ENCODE measurements at places on chromosomes 11 and 22.

DNA sequence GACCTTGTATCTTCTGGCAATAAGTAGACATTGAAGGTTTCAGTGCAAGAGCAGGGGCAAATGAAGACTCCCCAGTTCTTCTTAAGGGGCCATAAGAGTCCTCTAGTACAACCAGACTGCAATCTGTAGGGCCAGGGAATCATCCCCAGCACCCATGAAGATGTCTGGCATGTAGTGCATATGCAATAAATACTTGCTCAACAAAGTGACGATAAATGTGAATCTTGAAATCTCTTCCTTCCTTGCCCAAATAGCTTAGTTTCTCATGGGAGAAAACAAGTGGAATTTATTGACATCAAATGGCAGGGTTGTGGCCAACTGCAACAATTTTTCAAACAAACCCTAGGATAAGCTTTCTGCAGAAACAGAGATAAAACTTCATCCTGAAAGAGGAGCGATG lies 107.6 kb downstream of the ABTB2 start:
- no peak for DNase-seq

DNA sequence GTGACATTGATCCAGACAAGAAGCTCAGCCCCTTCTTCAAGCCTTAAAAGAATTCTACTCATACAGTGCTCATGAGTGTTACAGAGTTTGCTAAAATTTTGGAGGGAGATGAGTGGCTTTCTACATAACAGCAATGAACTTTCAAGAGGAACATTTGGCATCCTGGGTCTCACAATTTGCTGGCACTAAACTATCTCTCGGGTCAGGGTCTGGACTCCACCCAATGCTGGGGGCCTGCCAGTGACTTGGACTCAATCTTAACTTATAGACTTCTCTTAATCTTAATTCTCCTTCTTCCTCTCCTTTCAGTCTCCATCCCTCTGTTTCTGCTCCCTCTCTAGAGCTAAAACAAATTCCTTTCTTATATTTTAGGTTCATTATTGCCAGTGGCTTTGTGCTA lies 317.9 kb downstream of the TMEM135 start:
- no peak for DNase-seq

GRCh38 chr11:20002312-20003216 lies 157.7 kb downstream of the DBX1 start:
- DNase-seq = no peak

DNA sequence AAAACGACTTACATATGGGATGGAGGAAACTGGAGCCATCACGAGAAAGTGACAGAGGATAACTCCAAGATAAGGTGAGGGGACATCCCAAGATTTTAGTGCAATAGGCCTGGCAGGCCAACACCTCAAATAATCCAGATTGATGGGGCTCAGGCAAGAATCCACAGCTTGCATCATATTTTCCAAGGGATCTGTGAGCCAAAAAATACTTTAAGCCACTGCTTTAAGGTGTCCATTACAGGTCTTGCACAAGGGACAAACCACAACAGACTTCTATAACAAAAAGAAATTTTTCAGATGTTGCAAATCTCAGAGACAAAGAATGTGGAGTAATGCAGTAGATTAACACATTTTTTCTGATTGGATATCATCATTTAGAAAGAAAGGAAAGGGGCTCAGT lies 45.6 kb downstream of the DENND5A start:
- DNase-seq = no peak

DNA sequence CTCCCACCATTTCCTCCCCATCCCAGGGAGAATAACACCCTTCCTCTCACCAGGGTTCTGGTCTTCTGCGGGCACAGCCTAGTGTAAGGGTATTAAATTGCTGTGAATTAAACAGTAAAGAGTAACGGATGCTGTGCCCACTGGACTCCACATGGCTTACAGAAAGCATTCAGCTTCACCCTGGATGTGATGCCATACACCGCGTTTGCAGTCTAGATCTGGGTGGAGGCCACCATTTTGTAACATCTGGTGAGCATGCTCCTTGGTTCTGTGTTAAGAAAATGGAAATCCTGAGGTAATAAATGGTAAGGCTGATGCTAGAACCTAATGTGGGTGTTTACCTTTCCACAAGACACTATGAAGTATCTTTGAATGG lies 331.8 kb upstream of the B3GAT1 start:
- DNase-seq = no peak

GRCh38 chr11:88359541-88359940 lies 22.0 kb upstream of the CTSC start:
- no peak for DNase-seq

DNA sequence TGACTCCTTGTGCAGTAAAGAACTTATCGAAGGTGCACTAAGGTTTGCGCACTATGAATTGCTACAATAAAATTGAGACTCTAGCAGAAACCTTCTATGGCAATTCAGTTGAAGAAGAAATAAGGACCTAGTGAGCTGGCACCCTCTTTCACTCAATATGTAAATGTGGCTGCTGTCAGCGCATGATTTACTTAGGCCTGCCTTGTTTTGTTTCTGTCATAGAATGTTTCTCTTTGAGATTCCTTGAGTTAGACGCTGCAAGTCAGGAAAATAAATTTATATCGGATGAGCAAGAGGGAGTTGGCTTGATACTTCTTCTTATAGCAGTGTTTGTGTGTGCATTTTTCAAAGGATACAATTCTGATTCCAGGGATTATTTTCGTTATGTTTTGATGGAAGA lies 322.1 kb downstream of the BLID start:
- DNase-seq = no peak

DNA sequence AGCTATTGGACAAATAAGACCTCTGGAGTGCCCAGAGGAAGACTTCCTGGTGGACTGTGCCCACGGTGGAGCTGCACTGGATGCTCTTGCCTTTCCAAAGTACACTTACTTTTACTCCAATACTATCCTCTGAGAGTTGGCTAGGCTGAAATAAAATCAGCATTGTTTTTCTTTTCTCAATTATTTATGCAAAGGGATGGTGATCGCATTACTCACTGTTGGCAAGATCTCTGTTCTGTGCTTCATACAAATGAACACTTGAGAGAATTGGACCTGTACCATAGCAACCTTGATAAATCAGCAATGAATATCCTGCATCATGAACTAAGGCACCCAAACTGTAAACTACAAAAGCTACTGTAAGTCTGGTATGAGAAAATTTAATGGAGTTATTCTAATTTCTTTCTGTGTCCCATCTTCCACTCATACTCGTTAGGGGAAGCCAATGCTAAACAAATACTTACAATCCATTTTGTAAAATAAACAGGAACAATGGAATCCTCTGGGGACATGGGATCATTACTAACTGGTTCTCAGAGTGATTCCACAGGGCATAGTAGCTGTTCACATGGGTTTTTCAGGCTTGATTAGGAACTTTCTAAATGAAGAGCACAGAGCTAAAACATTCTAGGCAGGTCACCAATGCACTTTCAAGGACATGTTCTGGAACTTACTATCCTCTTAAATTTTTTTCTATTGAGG lies 26.3 kb downstream of the NLRP14 start:
- DNase-seq = no peak

GRCh38 chr22:21612858-21613257 lies 17.0 kb downstream of the YDJC start:
- DNase-seq = no peak

GRCh38 chr11:74473382-74474173 lies 6.2 kb upstream of the KCNE3 start:
- DNase-seq = no peak

GRCh38 chr22:40183029-40183581 lies 5.4 kb downstream of the TNRC6B start:
- no peak for DNase-seq

GRCh38 chr11:64186492-64187165 lies 658 bp downstream of the STIP1 start:
- DNase-seq = no peak

- DNase-seq = no peak
Observed at GRCh38 chr11:123241874-123242543, 47.0 kb upstream of the CLMP start.

- no peak for DNase-seq
Observed at GRCh38 chr11:86091086-86091485, 22.2 kb upstream of the PICALM start.

GRCh38 chr11:43517518-43517917 lies 158.8 kb downstream of the TTC17 start:
- DNase-seq = no peak

- DNase-seq = no peak
Observed at GRCh38 chr22:46568102-46568809, 30.8 kb upstream of the CELSR1 start.

DNA sequence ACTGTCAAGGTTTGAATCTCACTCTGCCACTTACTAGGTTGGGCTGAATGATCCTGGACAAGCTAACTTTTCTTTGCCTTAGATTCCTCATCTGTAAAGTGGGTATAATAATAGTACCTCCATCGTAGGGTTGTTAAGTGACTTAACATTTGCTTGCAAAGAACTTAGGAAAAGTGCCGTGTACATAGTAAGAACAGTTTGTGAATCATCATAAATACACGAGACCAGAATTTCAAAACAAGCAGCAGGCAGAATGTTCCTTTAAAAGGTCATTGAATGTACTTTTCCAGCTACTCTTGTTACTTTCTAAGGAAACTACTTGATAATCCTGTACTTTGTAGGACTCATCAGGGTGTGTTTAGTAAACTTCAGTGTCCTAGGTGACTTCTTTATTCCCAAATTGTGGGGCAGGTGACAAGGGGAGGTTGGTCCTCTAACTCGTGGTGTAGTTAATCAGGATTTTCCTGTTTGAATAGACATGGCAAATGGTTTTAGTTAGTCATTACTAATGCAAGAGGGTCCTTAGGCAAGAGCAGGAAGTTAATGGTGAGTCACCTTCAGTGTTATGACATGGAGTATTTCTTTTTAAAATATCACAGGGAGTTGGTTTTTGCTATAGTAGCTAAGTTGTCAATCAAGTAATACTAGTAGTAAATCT lies 67.9 kb downstream of the YAP1 start:
- DNase-seq = no peak

GRCh38 chr11:45428541-45429230 lies 142.5 kb upstream of the SYT13 start:
- DNase-seq = no peak

DNA sequence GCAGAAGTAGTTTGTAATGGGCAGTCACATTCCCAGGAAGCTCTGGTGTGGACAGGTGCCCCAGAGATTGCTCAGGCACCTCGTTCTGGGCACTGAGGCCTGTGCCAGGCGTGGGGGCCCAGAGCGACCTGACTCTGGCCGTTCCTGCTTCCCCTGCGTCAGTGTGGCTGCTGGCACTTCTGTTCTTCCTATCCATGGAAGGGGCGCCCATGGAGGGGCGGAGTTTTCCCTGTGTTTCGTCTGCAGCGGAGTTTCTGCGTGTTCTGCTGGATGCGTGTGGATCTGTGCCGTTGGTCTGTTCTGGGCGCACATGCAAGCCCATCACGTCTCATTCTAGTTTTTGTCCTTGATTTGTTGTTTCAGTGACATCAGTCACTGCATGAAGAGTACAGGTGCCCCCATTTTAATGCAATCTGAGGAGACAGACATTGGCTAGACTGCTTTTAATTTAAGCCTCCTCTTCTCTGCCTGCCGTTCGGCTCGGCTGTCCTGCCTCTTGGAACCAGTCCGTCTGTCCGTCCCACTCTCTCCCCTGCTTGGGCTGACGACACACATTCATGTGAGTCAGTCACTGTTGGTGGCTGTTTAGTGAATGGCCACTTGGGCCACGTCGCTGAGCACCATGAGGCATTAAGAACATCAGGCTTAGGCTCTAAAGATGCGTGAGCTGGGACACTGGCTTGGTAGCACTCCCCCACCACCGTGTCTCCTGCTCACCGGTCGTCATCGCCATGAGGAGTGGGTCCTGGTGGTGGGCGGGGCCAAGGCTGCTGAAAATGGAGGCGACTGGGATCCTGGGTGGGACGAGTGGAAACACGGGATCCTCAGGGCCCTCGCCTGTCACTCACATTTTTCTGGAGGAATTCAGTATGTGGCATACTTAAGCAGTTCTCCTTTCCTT lies 255.8 kb downstream of the TBC1D22A start:
- no peak for DNase-seq

DNA sequence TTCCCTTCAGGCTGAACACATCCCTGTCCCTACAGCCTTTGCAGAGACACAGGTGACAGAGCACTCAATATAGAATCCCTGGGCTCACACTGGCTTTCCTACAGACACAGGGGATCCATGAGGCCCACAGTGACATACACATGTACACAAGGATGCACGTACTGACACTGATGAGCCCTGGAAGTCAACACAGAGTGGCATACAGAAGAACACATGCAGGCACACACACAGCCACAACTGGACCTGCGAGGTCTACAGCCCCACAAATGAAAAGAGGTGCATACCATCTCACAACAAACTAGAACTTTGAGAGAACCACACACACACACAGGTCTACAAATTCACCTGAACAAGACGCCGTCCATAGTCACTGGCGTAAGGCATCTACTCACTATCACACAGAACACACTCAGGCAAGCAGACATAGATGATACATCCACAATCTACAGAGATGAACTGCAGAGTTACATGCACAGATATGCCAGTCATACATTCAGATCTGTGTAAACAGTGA lies 3.5 kb upstream of the ZNF74 start:
- no peak for DNase-seq

GRCh38 chr11:25317216-25317615 lies 820.4 kb downstream of the LUZP2 start:
- no peak for DNase-seq

- DNase-seq = no peak
Observed at GRCh38 chr22:37105154-37105553, 4.4 kb downstream of the TMPRSS6 start.

GRCh38 chr22:39091126-39092081 lies 5.6 kb upstream of the APOBEC3H start:
- DNase-seq = no peak

DNA sequence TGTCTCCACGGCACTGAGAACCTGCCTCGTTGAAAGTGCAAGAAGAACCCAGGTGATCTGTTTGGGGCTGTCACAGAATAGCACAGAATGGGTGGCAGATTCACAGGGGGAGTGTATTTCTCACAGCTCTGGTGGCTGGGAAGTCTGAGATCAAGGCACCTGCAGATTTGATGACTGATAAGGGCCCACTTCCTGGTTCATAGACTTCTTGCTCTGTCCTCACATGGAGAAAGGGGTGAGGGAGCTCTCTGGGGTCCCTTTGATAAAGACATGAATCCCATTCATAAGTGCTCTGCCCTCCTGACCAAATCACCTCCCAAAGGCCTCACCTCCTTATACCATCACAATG lies 198.5 kb upstream of the SORL1-AS1 start:
- no peak for DNase-seq

DNA sequence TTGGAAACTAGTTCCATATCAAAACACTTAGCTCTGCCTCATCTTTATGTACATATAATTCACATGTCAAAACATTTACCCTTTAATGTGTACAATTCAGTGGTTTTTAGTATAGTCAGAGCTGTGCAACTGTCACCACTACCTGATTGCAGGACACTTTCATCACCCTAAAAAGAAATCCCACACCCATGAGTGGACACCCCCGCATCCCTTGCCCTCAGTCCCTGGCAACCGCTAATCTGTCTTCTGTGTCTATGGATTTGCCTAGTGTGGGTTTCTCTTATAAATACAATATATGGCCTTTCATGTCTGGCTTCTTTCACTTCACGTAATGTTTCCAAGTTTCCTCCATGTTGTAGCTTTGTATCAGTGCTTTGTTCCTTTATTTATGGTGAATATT lies 8.6 kb upstream of the EMID1 start:
- DNase-seq = no peak

Measured in NCI-H510A (cell line).